Fibroblast of lung (primary cell): ENCODE measurements at places on chromosomes 3 and 15. TPM values are rescaled to one million over a fixed set of nuclear protein-coding genes. Genes with fewer than 3 reads are reported as not detected.

Gene CHRNB4
- not detected in 2 replicates for total RNA-seq

- no peaks in the 10 kb centered on the region for H3K27me3 ChIP-seq
- DNase-seq = no peak
- no peaks in the 10 kb centered on the region for H3K4me1 ChIP-seq
- H3K36me3 ChIP-seq = no peaks in the 10 kb centered on the region
Measured at GRCh38 chr15:94875550-94875949, 644.2 kb downstream of the MCTP2 start.

GRCh38 chr3:64176461-64176996 lies 48.7 kb downstream of the PRICKLE2 start:
- H3K36me3 ChIP-seq = no peaks in the 10 kb centered on the region
- no peaks in the 10 kb centered on the region for H3K4me1 ChIP-seq
- no peaks in the 10 kb centered on the region for H3K27me3 ChIP-seq
- H3K27ac ChIP-seq = no peak overlapping the region
- H3K4me3 ChIP-seq = no peak overlapping the region
- no peak for DNase-seq

DNA sequence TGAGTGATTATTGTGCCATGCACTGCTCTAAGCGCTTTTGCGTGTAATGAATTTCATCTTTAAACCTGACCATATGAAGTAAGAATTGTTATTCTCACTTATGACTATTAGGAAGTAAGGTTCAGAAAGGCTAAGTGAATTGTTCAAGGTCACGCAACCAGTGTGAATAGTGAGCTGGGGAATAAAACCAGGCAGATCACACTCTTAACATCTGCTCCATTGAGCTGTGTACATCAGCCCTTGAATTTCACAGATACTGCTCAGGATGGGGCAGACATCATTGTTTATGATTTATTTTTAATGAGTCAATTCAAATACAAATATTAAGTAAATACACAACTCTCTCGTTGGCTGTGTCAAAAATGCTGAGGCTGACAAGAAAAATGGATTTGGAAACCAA lies 184.5 kb downstream of the FNDC3B start:
- H3K4me1 ChIP-seq = peaks cover 15% of the 10 kb centered on the region
- no peaks in the 10 kb centered on the region for H3K27me3 ChIP-seq
- peaks cover 2% of the 10 kb centered on the region for H3K36me3 ChIP-seq
- H3K27ac ChIP-seq = no peak overlapping the region
- DNase-seq = no peak
